NCI-H748 treated with DMSO at 0.1 percent for 48 hours (cell line): ENCODE measurements at places on chromosomes 12 and 14.

DNA sequence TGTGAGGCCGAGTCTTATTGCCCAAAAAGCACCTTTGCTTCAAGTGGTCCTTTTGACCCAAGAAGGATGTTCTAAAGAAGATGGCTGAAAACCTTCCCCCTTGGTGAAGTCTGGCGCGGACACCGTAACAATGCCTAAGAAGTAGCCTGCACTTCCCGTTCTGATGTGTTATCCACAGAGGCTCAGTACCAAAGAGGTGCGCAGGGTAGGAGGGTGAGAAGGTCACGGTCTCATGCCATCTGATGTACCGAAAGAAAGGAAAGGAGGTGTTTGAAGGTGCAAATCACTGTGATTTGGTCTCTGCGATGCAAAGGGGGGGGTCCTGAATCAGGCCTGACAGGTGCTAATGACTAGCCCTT lies 9.9 kb downstream of the PEBP1 start:
- no peak for DNase-seq

DNA sequence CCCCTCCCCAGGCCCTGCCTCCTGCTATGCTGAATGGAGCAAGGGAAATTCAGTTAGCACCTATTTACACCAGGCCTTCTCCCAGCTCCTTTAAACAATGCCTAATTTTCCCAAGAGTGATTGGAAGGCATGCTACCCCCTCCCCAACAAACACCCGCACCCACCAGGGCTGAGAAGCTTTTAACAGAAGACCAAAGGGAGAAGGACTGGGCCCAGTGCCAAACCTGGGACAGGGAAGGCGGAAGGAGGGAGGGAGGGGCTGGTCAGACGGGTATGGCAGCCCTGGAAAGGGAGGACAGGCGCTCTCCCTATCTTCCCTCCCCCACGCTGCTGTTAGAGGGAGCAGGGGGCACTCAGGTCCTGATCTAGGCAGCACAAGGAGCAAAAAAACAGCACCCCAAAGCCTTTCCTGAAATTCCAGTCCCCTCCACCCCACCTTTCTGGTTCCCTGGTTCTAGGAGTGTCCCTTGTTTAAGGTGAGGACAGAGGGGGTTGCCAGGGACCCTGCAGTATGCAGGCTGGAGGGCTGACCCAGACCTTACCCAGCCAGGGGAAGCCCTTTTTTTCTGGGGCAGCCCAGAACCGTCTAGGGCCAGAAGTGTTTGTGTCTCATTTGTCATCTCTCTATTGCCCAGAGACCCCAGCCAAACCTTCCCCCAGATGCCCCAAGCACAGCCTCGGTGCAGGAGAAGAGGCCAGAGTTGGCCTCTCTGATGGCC lies 2.4 kb upstream of the KRT8 start:
- peak; percentile 90 for DNase-seq

- no peak for DNase-seq
These were observed 32.1 kb downstream of the GALNT16 start for GRCh38 chr14:69291891-69292561.

- no peak for DNase-seq
These were observed 43.5 kb upstream of the PTPRQ start for GRCh38 chr12:80400571-80400991.

DNA sequence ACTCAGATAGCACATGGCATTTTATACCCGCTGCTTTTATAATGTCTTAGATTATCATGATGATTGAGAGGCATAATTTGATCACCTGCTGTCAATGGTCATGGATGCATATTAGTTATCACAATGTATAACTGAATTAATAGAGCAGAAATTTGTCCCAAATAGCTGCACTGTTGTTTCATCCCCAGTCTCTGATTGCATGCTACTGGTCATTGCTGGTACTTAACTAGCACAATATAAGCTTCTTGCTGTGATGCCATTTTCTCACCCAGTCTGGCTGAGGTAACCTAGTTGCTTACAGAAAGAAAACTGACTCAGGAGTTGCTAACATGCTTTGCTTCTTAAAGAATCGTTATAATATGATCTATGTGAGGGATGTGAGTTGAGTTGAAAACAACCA lies 76.8 kb upstream of the PLEKHA5 start:
- no peak for DNase-seq

GRCh38 chr12:49060237-49061156 lies at the start of gene KMT2D:
KMT2D (minus strand) TSS chr12:49060794; CDS start chr12:49055324, 5,470 bp downstream.
- DNase-seq, result peak; percentile 68

DNA sequence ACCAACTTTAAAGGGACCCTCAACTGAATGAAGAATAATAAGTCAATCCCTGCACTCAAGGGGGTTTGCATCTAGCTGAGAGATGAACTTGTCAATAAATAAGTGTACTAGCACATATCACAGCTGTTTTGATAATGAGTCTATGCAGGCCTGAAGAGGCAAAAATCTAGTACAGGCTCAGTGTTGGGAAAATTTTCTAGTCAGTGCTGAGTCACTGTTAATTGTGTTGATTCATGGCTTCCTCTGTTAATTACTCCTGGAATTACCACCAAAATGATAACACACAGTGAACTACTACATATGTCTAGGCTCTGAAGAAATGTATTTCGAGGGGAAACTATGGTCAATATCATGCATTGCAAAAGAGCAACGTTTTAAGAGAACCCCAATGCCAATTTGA lies 18.9 kb downstream of the SNRPF start:
- no peak for DNase-seq

DNA sequence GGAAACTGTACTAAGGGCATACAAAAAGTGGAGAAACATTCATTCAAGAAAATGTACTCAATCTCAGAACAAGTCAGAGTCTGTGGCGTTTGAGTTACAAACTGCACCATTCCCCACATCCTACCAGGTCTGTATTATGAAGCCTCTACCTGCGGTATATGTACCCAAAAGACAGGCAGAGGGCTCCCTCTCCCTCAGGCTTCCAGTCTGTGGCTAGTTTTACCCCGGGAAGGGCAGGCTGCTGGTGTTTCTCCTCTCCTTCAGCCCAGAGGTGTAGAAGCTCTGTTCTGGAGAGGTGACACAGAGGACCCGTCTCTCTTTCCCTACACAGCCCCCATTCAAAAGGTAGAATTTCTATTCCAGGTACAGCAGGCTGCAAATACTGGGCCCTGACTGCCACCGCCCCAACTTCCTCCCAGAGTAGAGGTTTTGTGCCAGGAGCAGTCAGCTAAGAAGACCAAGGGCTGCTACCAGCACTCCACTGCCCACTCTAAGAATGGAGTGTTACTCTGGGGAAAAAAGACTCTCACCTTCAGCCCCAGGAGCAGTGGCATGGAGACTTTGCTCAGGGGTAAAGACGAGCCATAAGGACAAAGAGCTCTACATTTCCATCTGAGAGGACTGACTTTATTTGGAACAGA lies 39.4 kb downstream of the PARP11 start:
- DNase-seq, result no peak

DNA sequence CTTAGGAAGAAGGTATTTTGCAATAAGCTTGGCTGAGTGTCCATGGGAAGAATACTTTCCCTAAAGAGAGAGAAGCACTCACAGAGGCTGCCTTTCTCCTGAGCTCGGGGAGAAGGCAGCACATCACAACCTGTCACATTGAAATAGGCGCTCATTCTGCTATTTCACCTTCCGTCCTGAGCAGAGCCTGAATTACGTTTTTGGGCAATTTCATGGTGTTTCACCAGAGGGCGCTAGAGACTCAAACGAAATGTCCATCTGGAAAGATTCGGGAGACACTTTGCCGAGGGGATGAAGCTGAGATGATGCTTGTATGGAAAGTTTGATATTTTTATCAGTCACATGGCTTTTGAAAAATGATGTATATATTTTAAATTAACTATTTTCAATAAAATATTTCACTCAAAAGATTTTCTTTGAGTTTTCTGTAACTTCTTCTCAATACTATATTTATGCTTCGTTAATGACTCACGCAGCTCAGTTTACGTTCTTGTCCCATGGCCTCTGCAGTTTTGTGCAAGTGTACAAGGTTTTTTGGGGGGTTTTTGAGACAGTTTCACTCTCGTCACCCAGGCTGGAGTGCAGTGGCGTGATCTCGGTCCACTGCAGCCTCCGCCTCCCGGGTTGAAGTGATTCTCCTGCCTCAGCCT lies 17.4 kb upstream of the B4GALNT3 start:
- no peak for DNase-seq

- DNase-seq, result no peak
These were observed 298.5 kb downstream of the ERC1 start for GRCh38 chr12:1289371-1290155.

- no peak for DNase-seq
These were observed 7.1 kb upstream of the SMUG1 start for GRCh38 chr12:54195737-54196347.

DNA sequence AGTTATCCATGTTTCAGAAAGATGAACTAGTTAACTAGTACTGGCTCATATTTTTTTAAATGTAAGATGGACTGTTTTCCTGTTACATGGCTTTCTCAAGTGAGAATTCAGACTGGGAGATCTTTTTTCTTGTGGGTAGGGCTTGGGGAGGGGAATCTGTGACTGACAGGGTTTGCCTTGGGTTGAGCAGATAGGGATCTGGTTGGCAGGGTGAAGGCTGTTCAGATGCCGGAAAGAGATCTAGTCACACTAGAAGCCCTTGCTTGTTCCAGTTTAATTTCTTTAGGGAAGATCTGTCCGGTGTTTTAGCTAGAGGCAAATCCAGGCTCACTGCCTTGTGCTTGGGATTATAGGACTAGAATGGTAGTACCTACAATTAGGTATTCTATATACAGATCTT lies 63.2 kb downstream of the FBXO33 start:
- DNase-seq, result no peak

GRCh38 chr12:50187084-50187900 lies 20.1 kb upstream of the CERS5 start:
- DNase-seq, result no peak

DNA sequence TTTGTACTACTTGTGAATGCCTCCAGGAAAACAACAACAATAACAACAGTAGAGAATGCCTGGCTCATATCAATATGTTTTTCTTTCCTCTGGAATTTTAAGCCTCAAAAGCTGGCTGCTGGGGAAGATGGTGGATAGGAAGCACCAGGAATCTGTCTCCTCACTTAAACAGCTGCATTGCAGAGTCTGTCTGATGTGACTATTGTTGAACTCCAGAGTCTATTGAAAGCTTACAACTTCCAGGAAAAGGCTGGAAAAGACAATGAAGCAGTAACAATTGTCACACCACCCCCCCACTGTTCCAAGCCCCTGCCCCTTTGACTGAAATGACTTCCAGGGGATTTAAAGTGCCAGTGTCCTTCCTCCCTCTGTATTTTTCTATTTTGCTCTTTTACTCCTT lies 309.7 kb downstream of the BMP4 start:
- no peak for DNase-seq
